Activated CD4-positive, alpha-beta T cell treated with anti-CD3 and anti-CD28 coated beads for 24 hours (primary cell): ENCODE measurements at places on chromosomes 16 and 17.

- no peak for DNase-seq
Observed at GRCh38 chr16:69724981-69725479, 1.3 kb downstream of the NQO1 start.

DNA sequence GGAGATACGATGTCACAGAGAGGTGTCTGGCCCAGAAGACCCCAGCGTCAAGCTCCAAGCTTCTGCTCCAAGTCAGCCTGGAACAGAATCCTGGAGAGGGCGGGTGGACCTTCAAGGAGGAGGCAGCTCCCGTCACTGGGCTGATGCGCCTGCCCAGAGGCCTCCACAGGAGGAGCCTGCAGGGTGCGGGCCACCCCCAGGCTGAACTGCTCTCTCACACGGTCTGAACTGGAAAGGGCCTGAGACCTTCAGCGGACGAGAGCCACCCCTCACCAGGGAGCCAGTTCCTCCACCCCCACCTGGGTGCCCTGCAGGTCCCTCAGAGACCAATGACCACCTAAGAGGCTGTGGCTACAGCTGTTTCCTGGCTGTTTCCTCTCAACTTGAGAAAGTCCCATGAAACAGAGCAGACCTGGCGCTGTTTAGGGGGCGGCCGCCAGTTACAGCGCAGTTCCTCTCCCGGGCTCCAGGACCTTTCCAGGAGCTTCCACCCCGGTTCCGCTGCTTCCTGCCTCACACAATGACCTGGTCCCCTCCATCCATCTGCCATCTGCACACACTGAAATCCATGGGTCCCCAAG is 36.0 kb upstream of the KLHDC4 start:
- no peak for DNase-seq

DNA sequence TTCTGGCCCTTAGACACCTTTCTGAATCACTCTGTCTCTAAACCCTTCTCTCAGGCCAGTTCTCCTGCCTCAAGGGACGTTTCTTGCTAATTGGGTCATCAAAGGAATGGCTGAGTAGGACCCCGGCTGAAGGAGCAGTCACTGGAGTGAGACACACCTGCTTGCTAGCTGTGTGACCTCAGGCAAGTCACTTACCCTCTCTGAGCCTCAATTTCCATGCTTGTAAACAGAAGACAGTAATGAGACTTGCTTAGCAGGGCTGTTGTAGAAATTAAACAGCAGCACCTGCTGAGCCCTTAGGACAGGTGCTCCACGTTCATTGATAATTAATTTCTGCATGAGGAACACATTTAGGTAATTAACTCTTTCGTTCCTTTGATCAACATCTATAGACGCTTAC is 6.8 kb downstream of the CIBAR2 start:
- DNase-seq = no peak

- no peak for DNase-seq
Observed at GRCh38 chr17:73349138-73349537, 37.3 kb upstream of the CDC42EP4 start.

DNA sequence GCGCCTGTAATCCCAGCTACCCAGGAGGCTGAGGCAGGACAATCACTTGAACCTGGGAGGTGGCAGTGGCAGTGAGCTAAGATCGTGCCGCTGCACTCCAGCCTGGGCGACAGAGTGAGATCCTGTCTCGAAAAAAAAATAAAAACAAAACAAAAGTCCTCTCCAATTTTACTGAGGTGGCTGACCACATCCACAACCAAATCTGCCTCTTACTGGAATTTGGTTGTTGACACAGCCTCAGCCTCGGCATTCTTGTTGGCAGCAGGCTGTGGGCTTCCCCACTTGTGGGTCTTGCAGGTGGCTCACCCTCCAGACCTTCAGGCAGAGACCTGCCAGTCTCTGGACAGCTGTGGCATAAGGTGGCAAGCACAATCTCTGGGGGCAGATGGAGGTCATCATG is 15.6 kb downstream of the B4GALNT2 start:
- DNase-seq = no peak

DNA sequence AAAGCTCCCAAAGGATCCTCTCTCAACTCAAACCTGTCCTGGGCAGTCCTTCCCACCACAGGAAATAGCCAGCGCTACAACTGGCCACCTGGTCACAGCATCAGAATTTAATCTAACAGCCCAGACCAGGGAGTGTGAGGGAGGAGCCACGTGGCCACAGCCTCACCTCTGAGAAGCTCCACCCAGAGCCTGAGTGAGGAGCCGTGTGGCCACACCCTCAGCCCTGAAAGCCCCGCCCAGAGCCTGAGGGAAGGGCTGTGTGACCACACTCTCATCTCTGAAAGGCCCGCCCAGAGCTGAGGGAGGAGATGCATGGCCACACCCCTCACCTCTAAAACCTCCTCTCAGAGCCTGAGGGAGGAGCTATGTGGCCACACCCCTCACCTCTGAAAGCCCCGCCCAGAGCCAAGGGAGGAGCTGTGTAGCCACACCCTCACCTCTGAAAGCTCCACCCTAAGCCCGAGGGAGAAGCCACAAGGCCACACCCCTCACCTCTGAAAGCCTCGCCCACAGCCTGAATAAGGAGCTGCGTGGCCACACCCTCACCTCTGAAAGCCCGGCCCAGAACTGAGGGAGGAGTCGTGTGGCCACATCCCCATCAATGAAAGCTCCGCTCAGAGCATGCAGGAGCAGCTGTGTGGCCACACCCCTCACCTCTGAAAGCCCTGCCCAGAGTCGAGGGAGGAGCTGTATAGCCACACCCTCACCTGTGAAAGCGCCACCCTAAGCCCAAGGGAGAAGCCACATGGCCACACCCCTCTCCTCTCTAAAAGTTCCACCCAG is 28.6 kb downstream of the SLC38A8 start:
- DNase-seq = peak; percentile 56

DNA sequence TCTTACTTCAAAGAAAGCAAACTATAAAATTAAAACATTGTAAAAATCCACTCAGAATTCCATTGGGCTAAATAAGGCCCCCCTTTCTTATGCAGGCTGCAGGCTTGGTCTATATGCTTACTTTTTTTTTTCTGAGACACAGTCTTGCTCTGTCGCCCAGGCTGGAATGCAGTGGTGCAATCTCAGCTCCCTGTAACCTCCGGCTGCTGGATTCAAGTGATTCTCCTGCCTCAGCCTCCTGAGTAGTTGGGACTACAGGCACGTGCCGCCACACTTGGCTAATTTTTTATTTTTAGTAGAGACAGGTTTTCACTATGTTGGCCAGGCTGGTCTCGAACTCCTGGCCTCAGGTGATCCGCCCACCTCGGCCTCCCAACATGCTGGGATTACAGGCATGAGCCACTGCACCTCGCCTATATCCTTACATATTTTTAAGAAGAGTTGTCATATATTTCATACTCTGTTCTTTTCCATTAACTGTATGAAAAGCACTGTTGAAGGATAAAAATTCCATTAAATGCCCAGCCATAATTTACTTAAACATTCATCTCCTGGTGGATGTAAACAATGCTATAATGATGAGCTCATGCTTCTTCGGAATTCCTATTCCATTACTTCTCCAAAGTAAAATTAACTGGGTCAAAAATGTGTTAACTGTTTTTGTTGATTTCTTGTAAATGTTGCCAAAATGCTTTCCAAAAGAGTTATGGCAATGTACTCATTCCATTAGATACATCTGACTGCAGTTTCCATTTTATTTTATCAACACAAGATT is 17.8 kb downstream of the SNN start:
- DNase-seq = no peak

DNA sequence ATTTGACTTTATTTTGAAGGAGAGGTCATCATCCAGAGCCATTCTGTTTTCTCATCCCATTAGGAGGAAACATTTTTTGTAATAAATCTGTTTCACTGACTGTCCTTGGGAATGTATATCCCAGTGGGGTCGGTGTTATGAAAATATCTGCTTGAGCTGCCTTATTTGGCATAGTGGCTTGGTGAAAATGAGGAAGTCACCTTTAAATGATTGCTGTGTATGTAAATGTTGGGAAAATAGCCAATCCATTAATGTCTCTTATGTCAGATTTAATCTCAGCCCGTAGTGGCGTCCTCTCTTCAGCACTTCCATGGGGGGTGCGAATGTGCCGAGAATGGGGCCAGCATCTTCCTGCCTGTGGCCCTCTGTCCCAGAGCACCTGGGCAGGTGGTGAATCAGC is 57.6 kb downstream of the BANP start:
- DNase-seq = no peak

- no peak for DNase-seq
Observed at GRCh38 chr16:61233713-61234112, 802.5 kb downstream of the CDH8 start.

GRCh38 chr16:24668481-24669061 is 60.9 kb upstream of the TNRC6A start:
- peak; percentile 36 for DNase-seq

DNA sequence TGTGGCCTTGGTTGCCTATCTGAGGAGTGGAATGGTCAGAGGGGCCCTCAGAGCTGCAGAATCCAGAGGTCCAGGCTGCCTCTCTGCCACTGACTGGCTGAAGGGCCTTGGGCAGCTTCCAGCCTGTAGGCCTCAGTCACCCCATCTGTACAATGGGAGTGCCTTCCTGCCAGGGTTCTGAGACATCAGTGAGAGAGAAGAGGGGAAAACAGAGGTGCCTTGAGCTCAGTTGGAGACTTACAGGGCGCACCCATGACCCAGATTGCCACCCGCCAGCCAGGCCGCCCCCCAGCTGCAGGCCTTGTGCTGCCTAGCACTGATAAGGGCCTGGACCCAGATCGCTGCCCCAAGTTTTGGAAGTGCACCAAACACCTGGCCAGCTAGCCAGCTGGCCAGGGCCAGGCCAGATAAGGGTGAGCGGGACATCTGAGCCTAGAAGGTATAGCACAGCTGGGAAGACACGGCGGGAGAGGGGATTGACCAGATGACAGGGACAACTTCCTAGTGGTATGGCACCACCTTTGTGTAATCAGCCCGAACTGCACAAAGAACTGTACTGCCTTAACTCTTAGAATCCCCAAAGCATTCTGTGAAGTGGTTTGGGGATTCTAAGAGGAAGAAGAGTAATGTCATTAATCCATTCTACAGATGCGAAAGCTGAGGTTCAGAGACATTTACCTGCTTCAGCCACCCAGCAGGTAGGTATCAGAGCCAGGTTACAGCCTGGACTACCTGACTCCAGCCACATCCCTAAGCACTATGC is 1.4 kb downstream of the SLC4A1 start:
- no peak for DNase-seq

GRCh38 chr17:61647047-61647446 is 56.0 kb upstream of the NACA2 start:
- no peak for DNase-seq

DNA sequence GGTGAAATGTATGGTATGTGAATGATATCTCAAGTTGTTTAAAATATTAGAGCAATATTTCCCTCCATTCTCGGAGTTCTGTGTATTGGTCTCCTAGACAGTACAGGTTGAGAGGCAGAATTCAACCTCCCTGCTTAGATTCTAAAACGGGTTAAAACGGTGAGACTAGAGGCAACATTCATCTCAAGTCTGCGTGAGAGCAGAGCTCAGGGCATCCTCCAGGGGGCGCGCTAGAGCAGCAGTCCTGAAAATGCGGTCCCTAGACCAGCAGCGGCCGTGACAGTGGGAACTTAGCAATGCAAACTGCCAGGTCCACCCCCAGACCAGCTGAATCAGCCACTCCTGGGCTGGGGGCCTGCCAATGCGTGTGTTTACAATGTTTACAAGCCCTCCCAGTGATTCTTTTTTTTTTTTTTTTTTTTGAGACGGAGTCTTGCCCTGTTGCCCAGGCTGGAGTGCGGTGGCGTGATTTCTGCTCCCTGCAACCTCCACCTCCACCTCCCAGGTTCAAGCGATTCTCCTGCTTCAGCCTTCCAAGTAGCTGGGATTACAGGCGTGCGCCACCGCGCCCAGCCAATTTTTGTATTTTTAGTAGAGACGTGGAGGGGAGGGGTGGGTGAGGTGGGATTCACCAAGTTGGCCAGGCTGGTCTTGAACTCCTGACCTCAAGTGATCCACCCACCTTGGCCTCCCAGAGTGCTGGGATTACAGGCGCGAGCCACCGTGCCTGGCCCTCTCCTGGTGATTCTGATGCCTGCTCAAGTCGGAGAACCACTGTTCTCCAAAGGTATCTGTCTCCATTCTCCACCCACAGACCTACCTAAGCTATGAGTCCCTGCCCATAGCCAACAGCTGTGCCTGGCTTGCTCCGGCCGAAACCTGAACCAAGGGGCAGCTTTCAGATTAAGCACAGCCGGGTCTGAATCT is 24.2 kb downstream of the KLHL36 start:
- peak; percentile 79 for DNase-seq

DNA sequence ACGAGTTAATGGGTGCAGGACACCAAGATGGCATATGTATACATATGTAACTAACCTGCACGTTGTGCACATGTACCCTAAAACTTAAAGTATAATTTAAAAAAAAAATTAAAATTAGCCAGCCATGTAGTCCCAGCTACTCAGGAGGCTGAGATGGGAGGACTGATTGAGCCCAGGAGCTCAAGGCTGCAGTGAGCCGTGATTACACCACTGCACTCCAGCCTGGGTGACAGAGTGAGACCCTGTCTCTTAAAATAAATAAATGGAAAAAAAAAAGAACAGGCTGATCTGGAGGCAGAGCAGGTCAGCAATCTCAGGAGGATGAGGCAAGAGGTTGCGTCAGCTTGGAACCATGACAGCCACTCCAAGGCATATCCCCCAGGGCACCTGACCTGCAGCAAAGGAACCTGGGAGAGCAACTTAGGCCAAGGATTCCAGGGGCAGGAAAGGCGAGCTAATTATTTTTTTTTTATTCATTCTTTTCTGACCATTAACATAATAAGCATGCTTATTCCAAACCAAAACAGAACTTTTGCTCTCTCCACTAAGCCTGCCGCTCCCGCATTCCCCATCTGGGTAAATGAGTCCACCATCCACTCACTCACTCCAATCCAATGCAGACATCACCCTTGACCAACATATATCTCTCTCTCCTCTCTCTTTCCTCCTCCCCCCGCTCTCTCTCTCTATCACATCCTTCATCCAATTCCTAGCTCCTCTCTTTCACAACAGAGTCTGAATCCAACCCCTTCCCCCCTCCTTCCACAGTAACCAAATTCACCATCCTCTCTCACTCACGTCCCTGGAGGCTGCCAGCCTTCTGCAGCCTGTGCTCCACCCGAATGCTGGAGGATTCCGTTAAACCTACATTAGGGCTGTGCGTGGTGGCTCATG is 47.7 kb downstream of the TK2 start:
- DNase-seq = no peak

GRCh38 chr17:74307984-74308773 is 17.8 kb upstream of the KIF19 start:
- DNase-seq = no peak

- DNase-seq = no peak
Observed at GRCh38 chr17:17172001-17172939, 33.9 kb downstream of the PLD6 start.

GRCh38 chr17:78831688-78832540 is 8.7 kb downstream of the USP36 start:
- DNase-seq = no peak
